ENCODE measurements at places on chromosomes 2 and 18. TPM values are rescaled to one million over a fixed set of nuclear protein-coding genes. Genes with fewer than 3 reads are reported as not detected.

- no peak for DNase-seq
Measured at GRCh38 chr2:105977212-105977611, 216.9 kb downstream of the UXS1 start.

DNA sequence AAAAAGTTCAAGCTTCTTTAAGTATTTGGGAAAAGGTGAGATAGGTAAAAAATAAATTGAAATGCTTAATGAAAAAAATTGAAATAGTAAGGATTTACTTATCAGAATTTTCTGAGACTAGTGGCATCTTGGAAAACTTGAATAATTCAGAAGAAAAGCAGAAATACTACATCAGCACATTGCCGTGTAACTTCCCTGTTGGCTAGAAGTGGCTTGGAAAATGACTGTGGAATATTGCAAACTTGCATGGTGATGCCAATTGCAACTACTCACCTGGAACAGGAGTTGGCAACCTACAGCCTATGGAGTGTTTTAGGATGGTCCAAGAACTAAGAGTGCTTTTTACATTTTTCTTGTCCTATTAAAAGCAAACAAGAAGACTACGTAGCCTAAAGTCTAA lies 603.5 kb upstream of the VRK2 start:
- no peak for DNase-seq

DNA sequence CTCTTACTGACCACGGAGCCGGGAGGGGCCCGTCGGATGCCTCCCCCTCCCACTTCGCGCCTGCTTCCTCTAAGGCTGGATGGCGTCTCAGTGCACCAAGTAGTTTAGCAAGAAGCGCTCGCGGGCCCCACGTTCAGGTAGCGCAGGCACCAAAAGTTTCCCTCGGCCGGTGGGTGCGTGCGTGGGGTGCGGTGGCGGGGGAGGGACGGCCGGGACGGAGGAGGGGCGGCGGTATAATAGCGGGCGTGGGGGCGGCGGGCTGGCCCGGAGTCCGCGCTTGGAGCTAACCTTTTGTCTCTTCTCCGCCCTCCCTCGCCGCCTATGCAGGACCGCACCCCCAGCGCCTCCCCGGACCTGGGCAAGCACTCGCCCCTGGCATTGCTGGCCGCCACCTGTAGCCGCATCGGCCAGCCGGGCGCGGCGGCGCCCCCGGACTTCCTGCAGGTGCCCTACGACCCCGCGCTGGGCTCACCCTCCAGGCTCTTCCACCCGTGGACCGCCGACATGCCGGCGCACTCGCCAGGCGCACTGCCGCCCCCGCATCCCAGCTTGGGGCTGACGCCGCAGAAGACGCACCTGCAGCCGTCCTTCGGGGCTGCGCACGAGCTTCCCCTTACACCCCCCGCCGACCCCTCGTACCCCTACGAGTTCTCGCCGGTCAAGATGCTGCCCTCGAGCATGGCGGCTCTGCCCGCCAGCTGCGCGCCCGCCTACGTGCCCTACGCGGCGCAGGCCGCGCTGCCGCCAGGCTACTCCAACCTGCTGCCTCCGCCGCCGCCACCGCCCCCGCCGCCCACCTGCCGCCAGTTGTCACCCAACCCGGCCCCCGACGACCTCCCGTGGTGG lies 1.0 kb downstream of the SP5 start:
- no peak for DNase-seq

GRCh38 chr2:23547725-23548124 lies 162.7 kb downstream of the KLHL29 start:
- no peak for DNase-seq

- DNase-seq: no peak
Measured at GRCh38 chr2:127818241-127818640, 7.3 kb upstream of the WDR33 start.

Gene KCNK3
- not detected for total RNA-seq

Gene FSHR
- total RNA-seq: not detected
